Suprapubic skin (tissue), 4 donors: ENCODE measurements at places on chromosomes 6 and 20.
A peak's percentile ranks its signal among the peaks of the same experiment; 100 is the strongest.

GRCh38 chr6:108526739-108527174 is 34.0 kb upstream of the FOXO3 start:
- DNase-seq = no peak

- no peak for DNase-seq
Observed at GRCh38 chr20:35742741-35743523, 872 bp upstream of the RBM39 start.

DNA sequence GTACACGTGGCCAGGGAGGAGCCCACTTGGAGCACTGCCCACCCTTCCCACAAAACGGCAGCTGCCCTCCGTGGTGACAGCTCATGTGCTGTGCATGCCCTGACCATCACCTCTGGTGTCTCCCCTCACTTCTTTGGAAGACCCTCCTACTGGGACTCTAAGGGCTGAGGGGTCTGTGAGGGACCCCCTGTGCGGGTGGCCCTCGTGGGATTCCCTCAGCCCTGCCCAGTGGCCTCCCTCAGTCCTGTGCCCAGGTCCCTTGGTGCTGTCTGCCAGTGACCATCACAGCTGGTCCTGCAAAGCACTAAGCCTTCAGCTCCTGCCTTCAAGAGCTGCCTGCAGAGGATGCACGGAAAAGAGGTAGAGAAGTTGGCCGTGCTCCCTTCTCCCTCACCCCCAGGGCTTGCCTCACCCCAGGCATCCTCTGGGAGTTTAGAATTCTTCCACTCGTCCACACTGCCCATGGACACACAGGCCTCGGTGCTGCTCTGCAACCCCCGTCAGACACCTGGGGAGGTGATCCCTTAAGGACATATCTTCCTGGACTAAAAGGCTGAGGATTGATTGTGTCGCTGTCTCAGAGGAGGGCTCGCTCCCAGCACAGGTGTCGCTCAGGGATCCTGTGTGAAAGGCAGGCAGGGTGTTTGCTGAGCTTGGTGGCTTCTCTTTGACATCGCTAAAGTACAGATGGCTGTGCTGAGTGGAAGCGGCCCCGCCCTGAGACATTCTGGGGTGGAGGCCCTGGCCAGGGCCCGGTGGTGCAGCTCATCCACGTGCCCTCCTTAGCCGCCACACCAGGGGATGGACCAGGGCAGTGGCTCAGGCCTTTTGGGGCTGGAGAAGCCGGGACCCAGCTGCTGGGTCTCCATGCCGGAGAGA is 119.5 kb upstream of the FRMD1 start:
- peak; percentile 40 for DNase-seq

DNA sequence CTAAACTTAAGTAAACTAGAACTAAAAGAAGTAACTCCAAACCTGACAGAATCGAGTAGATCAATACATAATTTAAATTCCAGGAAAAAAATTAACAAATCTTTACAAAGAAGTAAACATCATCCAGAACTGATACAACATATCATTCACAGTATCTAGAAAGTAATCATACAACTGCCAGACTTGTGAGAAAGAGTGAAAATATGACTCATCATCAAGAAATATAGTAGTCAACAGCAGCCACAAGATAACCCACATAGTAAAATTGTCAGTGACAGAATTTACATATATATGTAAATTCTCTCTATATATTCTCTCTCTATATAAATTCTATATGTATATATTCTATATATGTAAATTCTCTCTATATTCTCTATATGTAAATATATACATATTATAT is 242.8 kb upstream of the RGS17 start:
- DNase-seq = no peak

GRCh38 chr20:47704746-47705496 is 80.4 kb downstream of the SULF2 start:
- DNase-seq = no peak
